ENCODE measurements at places on chromosomes 12 and 14. TPM values are rescaled to one million over a fixed set of nuclear protein-coding genes. Genes with fewer than 3 reads are reported as not detected.
A peak's percentile ranks its signal among the peaks of the same experiment; 100 is the strongest.

Gene C12orf60
- 2.8 TPM for total RNA-seq

Gene SERPINA3
- total RNA-seq = 0.56 TPM

Gene CFAP251
- total RNA-seq = 5.2 TPM

Gene RPS6KL1
- total RNA-seq = not detected

Gene CNTN1
- total RNA-seq = 3.7 TPM

Gene PTPN21
- total RNA-seq = 4.0 TPM

Gene GRIN2B
- not detected for total RNA-seq

Gene OR4K2
- not detected for total RNA-seq

Gene KRT82
- total RNA-seq = not detected

DNA sequence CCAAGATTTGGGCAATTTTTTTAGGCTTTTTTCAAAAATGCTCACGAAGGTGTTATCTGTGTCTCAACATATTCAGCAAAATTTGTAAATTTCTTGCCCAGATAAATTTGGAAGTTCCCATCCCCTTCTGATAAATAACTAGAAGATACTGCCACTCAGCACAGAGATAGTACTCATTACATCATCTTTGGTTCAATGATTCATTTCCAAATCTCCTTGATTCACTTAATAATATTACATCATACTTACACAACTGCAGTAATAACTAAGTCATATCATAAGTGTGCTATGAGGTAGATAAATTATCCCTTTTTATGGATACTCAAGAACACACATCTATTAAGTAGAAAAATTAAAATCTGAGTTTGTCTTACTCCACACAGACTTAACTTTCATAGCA is 89.4 kb downstream of the RPAP3 start:
- DNase-seq = no peak

DNA sequence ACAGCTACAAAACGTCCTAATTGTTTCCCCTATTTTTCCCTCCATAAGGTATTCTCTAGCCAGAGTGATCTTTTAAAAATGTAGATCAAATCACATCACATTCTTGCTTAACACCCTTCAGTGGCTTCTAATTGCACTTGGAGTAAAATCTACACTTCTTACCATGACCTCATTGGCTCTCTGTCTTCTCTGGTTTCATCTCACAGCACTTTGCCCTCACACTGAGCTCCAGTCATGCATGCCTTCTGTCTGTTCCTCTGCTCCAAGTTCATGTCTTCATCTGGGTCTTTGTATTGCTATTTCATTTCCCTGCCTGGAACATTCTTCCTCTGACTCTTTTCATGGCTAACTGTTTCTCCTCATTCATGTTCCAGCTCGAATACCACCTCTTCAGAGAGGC is 220.4 kb upstream of the GARIN6 start:
- no peak for DNase-seq

GRCh38 chr12:95336387-95337067 is 118.9 kb downstream of the VEZT start:
- DNase-seq = peak; percentile 62

GRCh38 chr12:95487024-95487423 is 13.1 kb downstream of the METAP2 start:
- DNase-seq = no peak

GRCh38 chr12:42291680-42292079 is 34.2 kb downstream of the ZCRB1 start:
- no peak for DNase-seq

GRCh38 chr12:116094475-116094874 is 183.0 kb downstream of the MED13L start:
- no peak for DNase-seq

- DNase-seq = no peak
Observed at GRCh38 chr14:23354990-23355389, 2.3 kb upstream of the SLC22A17 start.

GRCh38 chr14:85856430-85856829 is 326.5 kb downstream of the FLRT2 start:
- DNase-seq = peak; percentile 7

DNA sequence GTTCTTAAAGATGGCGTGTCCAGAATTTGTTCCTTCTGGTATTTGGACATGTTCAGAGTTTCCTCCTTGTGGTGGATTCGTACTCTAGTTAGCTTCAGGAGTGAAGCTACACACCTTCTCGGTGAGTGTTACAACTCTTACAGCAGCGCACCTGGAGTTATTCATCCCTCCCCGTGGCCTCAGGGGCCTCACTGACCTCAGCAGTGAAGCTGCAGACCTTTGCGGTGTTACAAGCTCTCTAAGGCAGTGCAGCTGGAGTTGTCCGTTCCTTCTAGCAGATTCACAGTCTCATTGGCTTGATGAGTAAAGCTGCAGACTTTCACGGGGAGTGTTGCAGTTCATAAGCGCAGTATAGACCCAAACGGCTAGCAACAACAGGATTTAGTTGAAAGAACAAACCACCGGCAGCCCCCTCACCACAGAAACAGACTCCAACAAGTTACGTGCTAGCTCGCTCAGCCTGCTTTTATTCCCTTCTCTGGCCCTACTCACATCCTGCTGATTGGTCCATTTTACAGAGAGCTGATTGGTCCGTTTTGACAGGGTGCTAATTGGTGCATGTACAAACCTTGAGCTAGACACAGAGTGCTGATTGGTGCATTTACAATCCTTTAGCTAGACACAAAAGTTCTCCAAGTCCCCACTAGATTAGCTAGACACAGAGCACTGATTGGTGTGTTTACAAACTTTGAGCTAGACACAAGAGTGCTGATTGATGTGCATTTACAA is 4.5 kb upstream of the CDKN3 start:
- no peak for DNase-seq

GRCh38 chr14:26026384-26026783 is 571.4 kb downstream of the NOVA1 start:
- no peak for DNase-seq

GRCh38 chr12:93783832-93784231 is 106.7 kb downstream of the CRADD start:
- no peak for DNase-seq

- no peak for DNase-seq
Observed at GRCh38 chr14:58844544-58844943, 206.8 kb downstream of the DACT1 start.

GRCh38 chr12:11743423-11744409 is 94.2 kb downstream of the ETV6 start:
- no peak for DNase-seq

DNA sequence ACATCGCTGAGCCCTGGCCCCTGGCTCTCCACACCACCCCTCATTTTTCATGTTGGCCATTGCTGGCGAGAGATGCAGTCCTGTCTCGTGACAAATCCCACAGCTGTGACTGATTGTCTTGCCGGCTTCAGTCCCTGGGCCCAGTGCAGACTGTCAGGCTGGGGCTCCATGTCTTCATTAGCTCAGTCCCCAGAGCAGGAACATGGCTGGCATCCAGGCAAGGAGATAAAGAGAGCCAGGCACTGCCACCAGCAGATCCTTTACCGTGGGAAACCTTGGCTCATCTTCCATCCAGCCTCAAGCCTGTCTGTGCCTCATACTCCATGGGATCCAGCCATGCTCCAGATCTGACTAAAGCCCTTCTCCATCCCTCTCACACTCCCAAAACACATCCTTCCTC is 284.7 kb upstream of the FKBP4 start:
- DNase-seq = no peak

- no peak for DNase-seq
Observed at GRCh38 chr14:91186515-91187066, 57.9 kb downstream of the GPR68 start.

GRCh38 chr12:104207416-104208205 is 8.0 kb upstream of the TXNRD1 start:
- no peak for DNase-seq

DNA sequence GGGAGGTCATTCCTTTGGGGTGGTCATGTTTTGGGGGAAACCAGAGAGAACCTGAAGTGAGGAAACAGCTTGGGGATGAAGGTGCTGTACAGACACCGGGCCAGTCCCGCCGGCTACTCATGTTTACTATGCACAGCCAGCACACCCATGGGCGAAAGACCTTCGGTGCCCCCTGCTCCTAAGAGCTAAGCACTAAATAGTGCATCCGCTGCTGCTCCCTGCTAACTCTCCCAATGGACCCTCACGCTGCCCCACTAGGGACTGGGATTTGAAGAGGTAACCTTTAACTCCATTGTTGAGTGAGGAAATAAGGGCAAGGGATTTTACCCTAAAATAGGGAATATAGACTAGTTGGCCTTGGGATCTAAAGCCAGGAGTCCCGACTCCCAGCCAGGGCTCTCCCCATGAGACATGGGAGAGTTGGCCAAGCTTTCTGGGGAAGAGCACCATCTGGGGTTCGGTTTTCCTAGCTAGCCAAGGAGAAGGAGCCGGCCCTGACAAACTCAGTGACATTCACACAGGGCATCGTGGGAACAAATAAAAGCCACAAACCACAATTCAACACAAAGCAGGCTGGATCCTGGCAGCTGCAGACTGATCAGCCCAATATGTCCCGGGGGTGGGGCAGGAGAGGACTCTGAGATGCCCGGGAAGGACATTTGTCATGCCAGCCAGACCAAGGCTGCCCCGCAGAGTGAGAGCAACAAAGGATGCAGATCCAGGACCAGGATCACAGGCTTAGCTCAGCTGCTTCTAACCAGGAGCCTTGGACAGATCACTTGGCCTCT is 91.7 kb downstream of the SINHCAF start:
- DNase-seq = peak; percentile 72

DNA sequence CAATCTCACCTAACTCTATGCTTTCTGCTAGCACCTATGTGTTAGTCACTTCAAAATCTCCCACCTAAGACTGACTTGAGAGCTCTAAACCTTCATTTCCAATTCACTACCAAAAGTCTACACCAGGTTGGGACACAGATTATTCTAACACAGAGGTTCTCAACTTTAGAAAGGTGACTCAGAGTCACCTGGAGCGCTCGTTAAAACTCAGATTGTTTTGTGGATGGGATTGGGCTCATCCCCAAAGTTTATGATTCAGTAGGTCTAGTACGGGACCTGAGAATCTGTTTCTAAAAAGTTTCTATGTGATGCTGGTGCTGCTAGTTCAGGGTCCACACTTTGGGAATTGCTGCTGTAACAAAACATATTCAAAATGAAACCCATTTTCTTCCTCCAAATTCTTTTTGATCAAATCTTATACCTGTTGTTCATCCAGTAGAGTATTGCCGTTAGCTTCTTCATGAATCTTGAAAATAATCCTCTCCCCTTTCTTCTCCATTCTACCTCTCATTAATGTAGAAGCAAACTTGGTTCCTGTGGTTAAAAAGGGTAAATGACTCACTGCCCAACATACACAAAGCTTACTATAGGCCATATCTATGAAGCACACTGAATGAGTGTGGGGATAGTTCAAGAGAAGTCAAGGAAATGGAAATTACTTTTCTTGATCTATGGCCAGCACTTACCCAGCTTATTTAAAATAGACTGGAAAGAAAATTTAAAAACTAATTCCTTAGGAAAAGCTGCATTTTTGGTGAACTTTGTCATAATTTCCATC is 206.7 kb downstream of the KIF21A start:
- peak; percentile 73 for DNase-seq

Measured in H4 (cell line).